ENCODE measurements at places on chromosomes 3 and 15.

GRCh38 chr3:107892955-107893624 is 197.7 kb downstream of the CD47 start:
- no peak for DNase-seq

DNA sequence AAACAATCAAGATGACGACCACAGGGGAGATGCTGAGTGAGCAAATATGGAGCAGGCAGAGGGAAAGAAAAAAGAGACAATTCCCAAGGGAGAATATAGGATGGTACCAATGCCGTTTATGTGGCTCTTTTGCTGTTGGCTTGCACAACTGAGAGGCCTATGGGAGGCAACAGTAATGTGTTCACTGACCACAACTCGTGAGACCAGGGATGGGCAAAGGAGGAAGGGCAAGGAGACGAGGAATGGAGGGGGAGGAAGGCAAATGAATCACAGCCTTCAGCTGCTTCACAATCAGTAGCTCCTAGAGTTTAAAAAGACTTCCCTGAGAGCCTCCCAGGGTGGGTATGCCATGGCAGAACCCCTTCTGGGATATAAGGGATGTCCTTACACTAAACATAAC is 131.5 kb downstream of the SLC9A9 start:
- DNase-seq = no peak

DNA sequence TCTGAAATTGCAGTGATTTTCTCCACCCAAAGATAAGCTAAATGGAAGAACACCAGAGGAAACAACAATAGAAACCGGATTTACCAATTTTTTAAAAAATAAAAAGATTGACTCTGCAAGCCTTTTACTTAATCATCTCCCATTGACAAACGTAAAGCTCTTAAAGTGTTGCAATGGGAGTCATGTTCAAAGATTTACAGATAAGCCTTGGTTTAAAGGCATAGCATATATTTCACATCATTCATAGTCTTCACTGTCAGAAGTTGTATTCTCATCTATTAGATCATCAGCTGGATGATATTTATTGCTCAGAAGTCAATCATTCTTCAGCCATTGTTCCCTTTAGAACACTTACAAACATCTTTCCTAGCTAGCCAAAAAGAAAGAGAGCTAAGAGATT is 397.6 kb downstream of the GBE1 start:
- DNase-seq = no peak

- DNase-seq = no peak
Observed at GRCh38 chr3:39919281-39919680, 109.9 kb downstream of the MYRIP start.

GRCh38 chr15:89195836-89196235 is 25.5 kb downstream of the RLBP1 start:
- no peak for DNase-seq

DNA sequence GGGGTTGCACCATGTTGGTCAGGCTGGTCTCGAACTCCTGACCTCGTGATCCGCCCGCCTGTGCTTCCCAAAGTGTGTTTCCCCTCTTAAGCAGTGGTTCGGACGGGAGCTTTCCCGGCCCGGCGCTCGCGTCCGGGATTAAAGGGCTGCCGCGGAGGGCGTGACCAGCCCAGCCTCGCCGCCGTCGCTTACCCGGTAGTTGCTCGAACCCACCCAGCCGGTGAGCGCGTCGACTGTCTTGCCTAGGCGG is 513 bp downstream of the CLASP2 start:
- no peak for DNase-seq

DNA sequence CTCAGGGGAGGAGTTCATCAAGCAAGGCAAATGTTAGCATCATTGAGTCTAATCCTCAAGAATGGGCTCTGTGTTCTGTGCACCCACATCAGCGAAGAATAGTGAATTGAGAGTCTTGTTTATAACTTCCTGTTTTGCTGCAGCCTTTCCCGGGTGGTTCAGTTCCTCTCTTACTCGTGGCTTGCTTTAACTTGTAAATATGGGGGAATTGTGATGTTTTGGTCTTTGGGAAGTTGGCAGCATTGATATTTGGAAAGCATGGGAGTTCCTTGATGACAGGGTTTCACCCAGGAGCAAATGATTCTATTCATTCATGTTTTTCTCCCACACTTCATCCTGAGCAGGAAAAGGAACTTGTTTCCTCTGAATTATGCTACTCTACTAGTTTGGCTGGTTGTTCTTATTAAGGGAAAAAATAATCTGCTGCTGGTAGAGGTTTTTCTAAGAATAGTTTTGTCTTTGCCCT is 40.4 kb downstream of the GPD1L start:
- no peak for DNase-seq

Measured in activated CD8-positive, alpha-beta memory T cell treated with anti-CD3 and anti-CD28 coated beads for 48 hours (primary cell).